CD4-positive, alpha-beta T cell treated with Interleukin-12 subunit alpha and Interleukin-12 subunit beta, for 1 hour (primary cell): ENCODE measurements at places on chromosomes 12 and 14.

- DNase-seq, result no peak
Measured at GRCh38 chr12:84696908-84697540, 215.6 kb downstream of the SLC6A15 start.

DNA sequence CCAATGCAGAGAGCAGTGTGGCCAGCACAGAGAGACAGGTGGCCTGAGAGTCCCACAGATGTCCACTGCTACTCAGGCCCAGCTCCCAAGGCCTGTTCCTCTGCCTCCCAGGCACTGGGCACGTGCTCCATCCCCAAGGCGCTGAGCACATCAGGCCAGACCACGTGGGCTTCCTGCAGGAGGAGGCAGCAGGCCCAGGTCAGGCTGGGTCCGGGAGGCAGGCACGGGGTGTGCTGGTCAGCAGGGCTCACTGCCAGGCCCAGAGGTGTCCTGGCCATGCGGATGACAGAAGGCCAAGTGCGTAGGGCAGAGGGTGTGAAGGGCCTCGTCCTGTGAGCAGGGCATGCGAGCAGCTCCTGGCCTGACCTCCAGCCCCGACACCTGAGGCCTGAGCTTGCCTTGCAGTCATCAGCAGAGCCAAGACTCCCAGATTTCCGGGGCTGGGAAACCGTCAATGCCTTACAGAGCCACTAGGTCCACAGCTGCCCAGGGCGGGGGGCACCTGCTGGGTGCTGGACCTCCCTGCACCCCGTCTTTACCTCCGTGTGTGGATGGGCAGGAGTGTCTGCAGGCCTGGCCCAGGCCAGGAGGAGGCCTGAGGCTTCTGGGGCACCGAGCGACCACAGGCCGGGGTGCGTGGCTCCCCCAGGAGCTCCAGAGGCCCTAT is 14.9 kb downstream of the TRMT61A start:
- no peak for DNase-seq

GRCh38 chr14:32332415-32333316 is 3.6 kb downstream of the AKAP6 start:
- DNase-seq, result no peak

GRCh38 chr14:75411214-75411540 is 16.6 kb upstream of the JDP2 start:
- no peak for DNase-seq

DNA sequence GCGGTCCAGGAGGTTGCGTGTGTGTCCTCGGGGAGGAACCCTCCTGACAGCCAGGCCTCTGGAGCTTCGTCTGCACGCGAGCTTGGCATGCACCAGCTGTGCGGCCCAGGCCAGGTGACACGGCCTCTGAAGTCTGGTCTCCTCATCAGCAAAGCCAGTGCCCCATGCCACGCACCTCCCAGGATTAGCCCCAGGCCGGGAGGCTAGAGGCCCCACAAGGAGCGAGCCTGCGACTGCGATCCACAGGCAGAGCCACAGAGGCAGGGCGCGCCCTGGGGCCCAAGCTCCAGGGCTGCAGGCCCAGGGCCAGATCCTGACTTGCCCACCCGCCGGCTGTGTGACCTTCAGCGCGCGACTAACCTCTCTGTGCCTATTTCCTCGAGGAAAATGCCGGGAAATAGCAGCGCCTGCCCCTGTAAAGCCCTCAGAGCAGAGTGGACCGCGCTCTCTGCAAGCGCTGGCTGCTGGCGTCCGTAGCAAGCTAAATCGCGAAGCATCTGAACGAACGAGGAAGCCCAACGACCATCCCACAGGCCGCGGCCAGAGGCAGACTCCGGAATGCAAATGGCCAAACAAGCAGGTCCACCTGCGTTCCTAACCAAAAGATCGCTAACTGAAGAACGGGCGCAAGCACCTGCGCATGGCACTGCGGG is 492 bp upstream of the BTBD6 start:
- DNase-seq, result no peak

- DNase-seq, result no peak
Measured at GRCh38 chr12:47740606-47741339, 15.5 kb upstream of the ENDOU start.

- DNase-seq, result no peak
Measured at GRCh38 chr14:38391334-38391733, 135.4 kb upstream of the CLEC14A start.

- DNase-seq, result no peak
Measured at GRCh38 chr12:97560350-97560749, 97.7 kb downstream of the RMST start.

- no peak for DNase-seq
Measured at GRCh38 chr12:6734506-6735387, 10.9 kb downstream of the COPS7A start.

DNA sequence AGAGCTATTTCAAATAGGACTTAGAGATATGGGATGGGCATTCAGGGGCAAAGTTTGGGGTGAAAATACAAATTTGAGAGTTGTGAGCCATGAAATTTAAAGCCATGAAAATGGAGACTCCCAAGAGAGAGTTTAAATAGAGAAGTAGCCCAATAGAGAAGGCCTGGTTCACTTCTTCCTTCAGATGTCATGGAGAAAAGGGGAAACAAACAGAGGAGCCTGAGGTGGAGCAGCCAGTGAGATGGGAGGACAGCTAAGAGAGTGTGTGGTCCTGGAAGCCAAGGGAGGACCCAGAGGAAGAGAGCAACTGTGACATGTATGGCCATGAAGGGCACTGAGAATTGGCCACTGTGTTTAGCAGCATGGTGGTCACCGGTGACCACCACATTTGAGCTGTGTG is 12.3 kb upstream of the DYNLL1 start:
- no peak for DNase-seq
